Stimulated activated memory B cell treated with anti-CD40 and anti-IgM and Interleukin-4, amounts not matched to agents 10 μg/mL and 1 μg/mL and 100 μg/mL, for 72 hours (primary cell): ENCODE measurements at places on chromosomes 5 and 9.

- ATAC-seq: no peak
- no peak overlapping the region for H3K4me3 ChIP-seq
- no peaks in the 10 kb centered on the region for H3K36me3 ChIP-seq
- no peak overlapping the region for H3K27ac ChIP-seq
- H3K4me1 ChIP-seq: no peaks in the 10 kb centered on the region
- H3K27me3 ChIP-seq: no peaks in the 10 kb centered on the region
Observed at GRCh38 chr5:115402822-115403577, 106.5 kb upstream of the CCDC112 start.

GRCh38 chr5:36694351-36694750 is 87.9 kb downstream of the SLC1A3 start:
- H3K27me3 ChIP-seq: no peaks in the 10 kb centered on the region
- no peak overlapping the region for H3K4me3 ChIP-seq
- H3K36me3 ChIP-seq: no peaks in the 10 kb centered on the region
- peaks cover 29% of the 10 kb centered on the region for H3K4me1 ChIP-seq
- no peak for ATAC-seq

DNA sequence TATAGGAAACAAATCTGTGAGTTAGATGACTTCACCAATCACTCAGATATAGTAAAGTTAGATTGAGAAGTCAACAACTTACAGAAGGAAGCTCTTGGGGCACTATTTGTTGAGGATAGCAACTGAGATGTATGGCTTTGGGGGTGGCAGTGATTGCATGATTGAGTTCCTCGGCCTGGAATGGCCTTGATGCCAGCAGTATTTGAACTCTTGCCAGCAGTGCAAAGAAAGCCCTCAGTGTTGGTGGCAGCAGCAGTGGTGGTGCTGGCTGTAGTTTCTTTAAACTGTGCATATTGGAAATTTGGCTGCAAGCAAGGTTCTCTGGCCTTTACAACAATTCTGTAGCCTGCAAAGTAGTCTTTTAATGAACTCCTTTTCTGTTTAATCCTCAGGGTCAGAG is 41.4 kb upstream of the PJA2 start:
- peaks cover 9% of the 10 kb centered on the region for H3K4me1 ChIP-seq
- H3K27ac ChIP-seq: no peak overlapping the region
- no peaks in the 10 kb centered on the region for H3K36me3 ChIP-seq
- H3K27me3 ChIP-seq: no peaks in the 10 kb centered on the region
- no peak for ATAC-seq
- no peak overlapping the region for H3K4me3 ChIP-seq

DNA sequence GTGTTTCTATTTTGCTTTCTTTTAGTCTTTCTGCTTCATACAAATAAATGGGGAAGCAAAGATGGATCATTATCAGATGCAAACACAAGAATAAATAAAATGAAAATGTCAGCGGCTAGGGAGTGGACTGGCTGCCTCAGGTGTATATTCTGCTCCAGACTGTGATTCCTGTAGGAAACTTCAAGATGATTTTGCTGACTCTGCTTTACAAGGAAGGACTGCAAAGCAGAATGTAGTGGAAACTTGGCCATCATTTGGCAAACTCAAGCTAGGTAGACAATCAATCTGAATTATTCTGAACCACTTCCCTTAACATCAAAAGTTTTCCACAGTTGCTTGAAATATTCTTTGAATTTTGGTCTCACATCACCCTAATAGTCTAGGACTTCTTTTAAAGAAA is 38.1 kb upstream of the NREP start:
- no peak for ATAC-seq
- H3K4me1 ChIP-seq: no peaks in the 10 kb centered on the region
- no peaks in the 10 kb centered on the region for H3K36me3 ChIP-seq
- H3K27ac ChIP-seq: no peak overlapping the region

DNA sequence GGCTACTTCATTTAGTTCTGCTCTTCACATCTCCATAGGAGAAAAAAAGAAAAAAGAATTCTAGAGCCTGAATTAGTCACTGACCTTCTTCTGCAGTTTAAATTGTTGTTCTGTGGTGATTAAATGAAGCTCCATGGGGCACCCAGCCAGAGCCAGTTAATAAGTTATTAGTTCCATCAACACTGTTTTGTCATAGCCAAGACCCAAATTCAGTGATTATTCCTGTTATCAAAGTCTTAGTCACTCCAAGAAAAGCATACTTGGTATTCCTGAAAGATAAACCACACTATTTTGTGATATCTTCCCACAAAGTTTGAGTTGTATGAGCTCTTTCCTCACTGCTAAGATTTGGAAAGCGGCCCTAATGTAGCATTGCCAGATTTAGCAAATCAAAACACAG is 134.8 kb upstream of the RGMB start:
- no peaks in the 10 kb centered on the region for H3K27me3 ChIP-seq
- no peaks in the 10 kb centered on the region for H3K4me1 ChIP-seq
- no peak for ATAC-seq
- H3K27ac ChIP-seq: no peak overlapping the region
